Vagina (tissue), 2 donors: ENCODE measurements at places on chromosomes 1 and 21. TPM values are rescaled to one million over a fixed set of nuclear protein-coding genes. Genes with fewer than 3 reads are reported as not detected.

TRABD2B gene
- 5.6 TPM for total RNA-seq

GRCh38 chr1:230696722-230697437 is 17.0 kb downstream of the AGT start:
- H3K27ac ChIP-seq = no peak overlapping the region
- no peaks in the 10 kb centered on the region for H3K27me3 ChIP-seq
- no peak for DNase-seq
- no peak overlapping the region for H3K4me3 ChIP-seq
- no peaks in the 10 kb centered on the region for H3K4me1 ChIP-seq

- no peak overlapping the region for H3K27ac ChIP-seq
- no peak for DNase-seq
- no peaks in the 10 kb centered on the region for H3K36me3 ChIP-seq
Measured at GRCh38 chr1:22722901-22723550, 12.4 kb downstream of the EPHB2 start.

GRCh38 chr1:183212870-183213269 is 26.8 kb downstream of the LAMC2 start:
- H3K27ac ChIP-seq = no peak overlapping the region
- no peaks in the 10 kb centered on the region for H3K36me3 ChIP-seq
- H3K27me3 ChIP-seq = no peaks in the 10 kb centered on the region
- DNase-seq = no peak
- no peak overlapping the region for H3K4me3 ChIP-seq
- H3K4me1 ChIP-seq = peaks cover 17% of the 10 kb centered on the region

GRCh38 chr21:41410767-41411448 is 15.1 kb upstream of the MX1 start:
- H3K27me3 ChIP-seq = no peaks in the 10 kb centered on the region
- no peaks in the 10 kb centered on the region for H3K4me1 ChIP-seq
- no peak overlapping the region for H3K27ac ChIP-seq
- H3K36me3 ChIP-seq = no peaks in the 10 kb centered on the region
- DNase-seq = peak; percentile 84

- no peak for DNase-seq
- no peaks in the 10 kb centered on the region for H3K27me3 ChIP-seq
Measured at GRCh38 chr1:167060141-167061072, 29.8 kb downstream of the GPA33 start.
